ENCODE measurements at places on chromosomes 6 and 20.

DNA sequence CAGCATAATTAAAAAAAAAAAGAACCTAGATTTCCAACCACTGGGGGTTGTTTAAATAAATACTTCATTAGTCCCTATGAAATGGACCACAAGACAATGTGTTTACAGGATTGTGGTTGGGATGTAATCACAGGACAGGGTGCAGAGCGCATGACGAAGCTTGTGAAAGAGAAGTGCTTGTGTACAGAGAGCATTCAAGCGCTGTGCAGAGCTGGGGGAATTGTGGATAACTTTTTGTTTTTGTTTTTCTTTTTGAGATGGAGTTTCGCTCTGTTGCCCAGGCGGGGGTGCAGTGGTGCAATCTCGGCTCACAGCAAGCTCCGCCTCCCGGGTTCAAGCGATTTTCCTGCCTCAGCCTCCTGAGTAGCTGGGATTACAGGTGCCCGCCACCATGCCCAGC, 22.3 kb downstream of the LAMA5 start:
- DNase-seq: no peak

- DNase-seq: no peak
These were observed 15.3 kb upstream of the ZC3H12D start for GRCh38 chr6:149500096-149500495.

- DNase-seq: no peak
These were observed 71.3 kb downstream of the SULF2 start for GRCh38 chr20:47713878-47714450.

- no peak for DNase-seq
These were observed 227.8 kb downstream of the TMEM242 start for GRCh38 chr6:157095569-157095968.

DNA sequence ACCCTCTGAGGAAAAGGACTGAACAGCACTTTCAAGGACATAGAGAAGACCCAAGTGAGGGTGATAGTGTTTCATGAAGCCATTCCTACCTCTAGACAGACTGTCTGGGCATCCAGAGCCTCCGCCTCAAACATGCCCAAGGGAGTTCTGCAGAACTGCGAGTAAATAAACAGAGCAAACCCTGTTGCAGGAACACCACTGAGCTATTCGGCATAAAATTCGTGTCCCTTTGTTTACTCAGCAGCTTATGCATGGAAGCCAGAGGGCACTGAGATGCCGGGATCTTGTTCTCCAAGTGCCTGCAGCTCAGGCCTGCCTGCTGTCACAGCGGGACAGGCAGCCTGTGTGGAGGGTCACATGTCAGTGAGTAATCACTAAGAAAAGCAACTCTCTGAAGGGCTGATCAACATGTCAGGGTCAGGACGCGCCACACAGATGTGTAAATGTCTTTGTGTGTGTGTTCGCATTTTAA, 164.9 kb upstream of the HEY2 start:
- DNase-seq: no peak

DNA sequence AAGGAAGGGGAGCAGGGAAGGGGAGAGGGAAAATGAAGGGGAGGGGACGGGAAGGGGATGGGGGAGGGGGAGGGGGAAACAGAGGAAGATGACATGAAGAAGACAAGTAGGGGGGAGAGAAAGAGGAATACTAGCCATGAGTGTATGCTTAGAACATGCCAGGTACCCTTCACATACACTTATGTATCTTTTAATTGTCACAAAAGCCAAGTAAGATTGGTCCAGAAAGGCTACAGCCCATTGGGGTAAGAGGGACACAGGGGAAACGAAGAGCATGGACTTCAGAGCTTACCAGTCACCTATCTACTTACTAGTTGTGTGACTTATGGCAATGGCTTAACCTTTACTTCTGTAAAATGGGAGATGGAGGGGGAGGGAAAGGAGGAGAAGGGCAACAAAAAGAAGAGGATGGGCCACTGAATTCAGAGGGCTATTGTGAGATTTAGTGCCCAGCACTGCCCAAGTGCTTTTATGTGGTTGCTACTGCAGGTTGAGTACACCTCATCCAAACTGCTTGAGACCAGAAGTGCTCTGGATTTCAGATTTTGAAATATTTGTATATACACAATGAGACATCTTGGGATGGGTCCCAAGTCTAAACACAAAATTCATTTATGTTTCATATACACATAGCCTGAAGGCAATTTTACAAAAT, 90.3 kb downstream of the ARHGAP18 start:
- DNase-seq: no peak

- no peak for DNase-seq
These were observed 74.9 kb upstream of the BMP5 start for GRCh38 chr6:55950071-55950814.

DNA sequence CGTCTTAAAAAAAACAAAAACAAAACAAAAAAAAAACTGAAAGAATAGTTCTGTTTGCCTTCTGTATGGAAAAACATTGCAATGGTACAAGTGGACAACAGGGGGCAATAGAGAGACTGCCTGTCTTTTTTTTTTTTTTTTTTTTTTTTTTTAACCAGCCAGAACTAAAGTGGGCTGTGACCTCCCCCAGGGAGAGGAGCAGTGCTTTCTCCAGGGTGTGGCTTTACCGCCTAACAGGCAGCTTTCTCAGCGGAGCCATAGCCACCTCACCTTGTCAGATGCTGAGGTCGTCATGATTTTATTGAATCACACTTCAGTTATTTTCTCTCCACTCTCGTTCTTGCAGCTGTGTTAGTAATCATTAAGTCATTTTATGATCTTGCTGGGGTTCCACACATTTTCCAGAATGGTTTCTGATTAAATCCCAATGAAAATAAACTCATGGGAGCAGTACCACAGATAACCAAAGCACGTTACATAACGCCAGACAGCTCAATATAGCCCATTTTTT, 78.4 kb downstream of the GMPR start:
- DNase-seq: peak; percentile 72

- no peak for DNase-seq
These were observed 249.8 kb upstream of the ID4 start for GRCh38 chr6:19587238-19587942.

DNA sequence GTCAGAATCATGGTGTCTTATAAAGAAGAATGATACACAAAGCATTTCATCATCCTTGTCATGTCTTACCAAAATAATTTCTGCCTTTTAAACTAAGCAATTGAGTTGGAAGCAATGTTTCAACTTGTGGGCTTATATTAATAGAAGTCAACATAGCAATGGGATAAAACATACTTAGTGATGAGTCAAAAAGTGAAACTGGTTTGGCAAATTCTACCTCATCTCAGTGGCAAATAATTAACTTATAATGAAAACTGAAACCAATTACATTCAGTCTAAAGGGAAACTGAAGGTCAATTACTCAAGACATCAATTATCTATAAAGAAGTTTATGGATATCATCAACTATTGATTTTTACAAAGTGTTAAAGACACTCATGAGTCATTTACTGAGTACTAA, 463.8 kb downstream of the BMP2 start:
- no peak for DNase-seq

DNA sequence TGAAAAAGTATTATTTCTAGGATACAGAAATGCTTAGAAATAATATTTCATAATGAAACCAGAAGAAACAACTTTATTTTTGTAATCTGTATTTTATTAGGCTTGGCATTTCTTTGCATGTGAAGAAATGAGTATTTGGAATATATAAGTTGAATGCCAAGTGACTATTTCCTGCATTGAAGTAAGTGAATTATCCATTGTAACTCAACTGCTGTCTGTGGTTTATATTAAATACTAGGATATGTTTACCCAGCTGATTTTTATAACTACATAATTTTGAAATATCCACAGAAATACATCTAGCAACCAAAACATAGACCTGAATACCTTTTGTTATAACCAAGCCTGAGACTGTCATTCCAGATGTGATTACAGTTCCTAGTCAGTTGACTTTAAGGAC, 207.6 kb downstream of the THBS2 start:
- no peak for DNase-seq

GRCh38 chr20:24535941-24536730, 66.7 kb downstream of the SYNDIG1 start:
- DNase-seq: no peak

DNA sequence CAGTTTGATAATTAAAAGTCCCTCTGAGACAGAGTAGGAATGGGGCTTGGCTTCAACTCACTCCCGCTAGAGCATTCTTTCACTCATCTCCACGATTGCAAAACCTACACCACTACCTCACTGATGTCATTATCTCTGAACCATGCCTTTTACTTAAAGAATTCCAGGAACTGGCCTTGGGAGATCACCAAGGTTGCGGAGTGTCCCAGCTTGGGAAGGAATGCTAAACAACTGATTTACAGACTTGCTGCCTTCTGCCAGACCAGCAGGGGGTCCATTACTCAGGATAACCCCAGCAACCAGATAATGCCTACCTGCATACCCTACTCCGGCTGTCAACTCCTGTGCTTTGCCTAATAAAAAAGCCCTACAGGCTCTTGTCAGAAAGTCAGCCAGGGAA, 102.2 kb upstream of the RALGAPA2 start:
- no peak for DNase-seq

DNA sequence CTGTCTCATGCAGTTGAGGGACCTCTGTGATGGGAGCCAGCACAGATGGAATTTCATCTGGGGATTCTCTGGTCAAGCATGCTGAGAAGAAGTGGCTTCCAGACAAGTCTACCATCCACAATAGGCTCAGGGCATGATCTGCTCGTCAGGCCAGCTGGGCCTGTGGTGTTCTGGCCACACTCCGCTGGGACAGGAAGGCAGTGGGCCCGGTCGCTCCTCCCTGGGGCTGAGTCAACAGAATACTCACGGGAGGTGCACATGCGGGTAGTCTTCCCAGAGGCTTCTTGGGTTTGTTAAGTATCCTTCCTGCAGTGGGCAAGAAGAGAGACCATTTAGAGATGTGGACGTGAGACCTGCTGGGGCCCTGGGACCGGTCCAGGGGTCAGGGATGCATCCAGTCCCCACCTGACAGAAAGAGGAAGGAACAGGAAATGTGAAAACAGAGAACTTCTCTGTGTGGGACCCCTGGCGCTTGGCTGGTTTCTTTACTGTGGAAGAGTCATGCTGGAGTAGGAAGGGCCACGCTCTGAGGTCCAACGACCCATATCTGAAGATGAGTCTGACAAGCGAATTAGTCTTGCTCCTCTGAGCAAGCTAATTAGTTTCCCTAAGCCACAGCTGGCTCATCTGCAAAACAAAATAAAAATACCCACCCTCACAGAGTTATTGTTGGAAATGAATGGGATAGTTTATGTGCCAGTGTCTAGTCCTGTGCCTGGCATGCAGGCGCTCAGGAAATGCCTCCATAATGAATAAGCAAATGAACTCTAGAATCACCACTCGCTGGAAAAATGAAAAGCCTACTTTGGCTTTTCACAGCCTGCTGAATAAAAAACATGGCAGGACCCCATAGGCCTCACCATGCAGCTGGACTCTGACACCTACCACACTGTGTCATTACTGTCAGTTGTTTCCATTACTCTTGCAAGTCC, 67.3 kb downstream of the TRAM2 start:
- no peak for DNase-seq

- no peak for DNase-seq
These were observed 266.8 kb downstream of the EPM2A start for GRCh38 chr6:145468534-145468933.

- DNase-seq: no peak
These were observed 528.9 kb downstream of the COL12A1 start for GRCh38 chr6:74676906-74677305.

DNA sequence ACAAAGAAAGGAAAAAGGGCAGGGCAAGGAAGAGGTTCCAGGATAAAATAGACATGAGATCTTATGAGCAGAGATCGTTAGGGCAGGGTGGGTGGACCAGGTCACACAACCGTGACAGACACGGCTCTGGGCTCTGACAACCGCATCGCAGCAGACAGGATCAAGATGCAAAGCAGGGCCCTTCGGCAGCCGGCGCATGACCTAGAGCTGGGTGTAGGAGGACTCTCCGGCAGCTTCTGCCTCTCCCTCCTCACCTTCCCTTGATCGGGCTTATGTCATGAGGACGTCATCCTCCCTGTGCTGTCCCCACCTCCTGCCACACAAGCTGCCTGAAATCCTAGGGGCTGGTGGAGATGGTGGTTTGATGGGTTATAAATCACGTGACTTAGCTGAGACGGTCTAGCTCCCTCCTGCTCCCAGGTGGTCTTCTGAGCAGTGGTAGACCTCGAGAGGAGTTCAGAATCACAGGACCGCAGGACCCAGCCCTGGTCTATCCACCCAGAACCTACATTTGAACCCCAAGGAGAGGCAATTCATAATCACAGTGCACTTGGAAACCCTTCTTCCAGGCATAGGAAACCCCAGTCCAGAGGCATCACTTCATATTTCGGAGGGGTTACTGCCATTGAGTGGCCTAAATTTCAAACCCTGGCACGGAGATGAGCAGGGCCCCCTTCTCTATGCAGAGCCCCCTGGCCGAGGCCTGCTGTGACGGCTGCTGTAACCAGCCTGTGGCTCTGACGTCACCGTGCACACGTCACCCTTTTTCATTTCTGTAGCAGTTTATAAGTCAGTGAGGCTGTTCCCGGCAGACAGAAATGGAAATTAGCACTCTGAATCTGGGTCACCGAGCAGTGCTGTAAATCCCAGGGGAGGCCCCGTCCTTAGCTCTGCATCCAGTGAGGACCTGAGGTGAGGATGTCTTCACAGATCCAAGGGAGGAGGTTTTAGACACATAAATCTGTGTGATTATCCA, 8.7 kb upstream of the CCR6 start:
- DNase-seq: peak; percentile 34

- DNase-seq: no peak
These were observed 179.2 kb upstream of the BMP2 start for GRCh38 chr20:6588296-6588695.

GRCh38 chr6:165967810-165968407, 199.7 kb downstream of the TBXT start:
- no peak for DNase-seq

DNA sequence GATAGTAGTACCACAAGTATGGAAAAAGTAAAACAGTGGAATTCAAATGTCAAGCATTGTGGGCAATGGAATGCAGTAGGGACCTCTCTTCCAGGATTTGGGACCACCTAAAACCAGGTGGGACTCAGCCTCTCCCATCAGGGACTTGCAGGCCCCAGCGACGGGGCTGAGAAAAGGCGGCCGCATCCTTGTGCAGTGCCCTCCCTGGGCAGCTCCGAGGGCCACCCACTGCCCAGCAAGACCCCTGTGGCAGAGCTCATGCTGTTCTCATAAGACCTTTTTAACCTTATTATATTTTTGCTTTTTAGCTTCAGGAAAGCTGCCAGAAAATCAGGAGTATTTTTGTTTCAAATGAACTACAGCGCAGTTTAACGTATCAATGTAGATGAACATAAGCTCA, 142.6 kb upstream of the RPS6KA2 start:
- DNase-seq: no peak

DNA sequence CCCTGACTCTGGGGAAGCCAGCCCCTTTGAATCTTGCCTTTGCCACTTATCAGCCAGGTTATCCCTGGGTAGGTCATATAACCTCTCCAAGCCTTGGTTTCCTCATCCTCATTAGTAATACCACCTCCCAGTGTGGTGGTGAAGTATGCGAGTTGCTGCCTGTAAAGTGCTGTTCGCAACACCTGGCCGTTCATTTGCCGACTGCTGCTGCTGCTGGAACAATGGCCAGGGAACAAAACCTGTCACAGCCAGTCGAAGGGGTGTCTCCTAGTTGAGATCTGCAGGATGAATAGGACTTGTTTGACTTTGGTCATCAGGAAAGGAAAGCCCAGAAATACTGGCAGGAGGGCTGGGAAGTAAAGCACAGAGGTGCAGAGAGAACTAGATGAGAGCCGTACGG, 6.1 kb downstream of the MANBAL start:
- DNase-seq: no peak

All from SK-N-SH (cell line).